Inflammatory macrophage treated with lipopolysaccharide for 1 hour (primary cell): ENCODE measurements at places on chromosomes 5 and 9.

GRCh38 chr9:132183134-132183533 lies 21.3 kb downstream of the NTNG2 start:
- no peak for DNase-seq

GRCh38 chr5:154447089-154447725 lies 1.4 kb downstream of the SAP30L start:
- peak; percentile 32 for DNase-seq

DNA sequence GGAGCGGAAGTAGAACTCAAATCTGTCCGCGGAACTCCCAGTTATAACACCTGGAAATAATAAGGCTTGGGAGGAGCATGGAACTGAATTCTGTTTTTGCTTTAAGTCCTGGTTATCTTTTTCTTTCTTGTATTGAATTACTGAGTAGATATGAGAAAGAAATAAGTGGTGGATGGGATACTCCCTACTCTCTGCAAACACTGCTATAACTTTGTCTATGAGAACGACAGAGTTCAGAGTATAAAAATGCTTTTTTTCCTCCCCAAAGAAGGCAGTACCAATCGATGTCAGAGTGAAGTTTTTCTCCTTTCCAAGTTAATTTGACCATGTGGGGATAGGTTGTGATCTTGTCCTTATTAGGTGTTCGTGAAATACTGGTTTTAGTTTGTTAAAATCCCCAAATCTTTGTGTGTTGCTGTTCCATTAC lies 1.2 kb downstream of the RIC1 start:
- DNase-seq, result no peak

DNA sequence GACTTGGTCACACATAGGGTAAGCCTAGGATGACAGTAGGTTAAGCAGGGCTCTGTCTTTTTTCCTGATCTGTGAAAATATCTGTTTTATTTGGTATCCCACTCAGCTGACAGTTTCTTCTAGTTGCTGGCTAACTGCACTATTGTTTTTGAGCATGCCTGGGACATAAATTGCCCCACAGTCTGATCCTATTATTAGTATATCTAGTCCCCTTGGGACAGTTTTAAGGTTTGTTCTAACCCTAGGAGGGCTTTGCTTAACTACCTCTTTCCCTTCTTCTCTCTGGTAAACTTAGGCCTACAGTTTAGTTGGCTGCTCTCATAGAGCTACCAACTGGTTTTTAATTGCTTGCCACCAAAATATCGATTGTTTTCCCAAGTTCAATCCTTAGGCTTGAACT lies 446.6 kb downstream of the ARHGEF28 start:
- no peak for DNase-seq

DNA sequence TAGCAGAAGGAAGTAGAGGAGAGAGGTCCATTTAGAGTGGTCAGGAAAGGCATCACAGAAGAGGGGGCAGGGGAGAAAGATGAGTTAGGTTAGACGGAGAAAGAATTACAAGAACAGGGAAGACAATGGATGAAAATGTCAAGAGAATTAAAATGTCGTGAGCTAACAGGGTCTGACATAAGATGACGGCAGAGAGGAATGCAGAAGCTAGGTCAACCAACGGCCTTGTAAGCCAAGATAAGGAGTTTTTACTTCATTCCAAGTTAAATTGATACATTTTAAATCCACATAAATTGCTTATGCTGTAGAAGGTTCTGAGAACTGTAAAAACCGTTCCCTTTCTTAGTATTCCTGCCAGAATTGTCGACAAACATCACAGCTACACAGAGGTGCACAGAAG lies 896.9 kb upstream of the DMAC1 start:
- DNase-seq, result no peak

DNA sequence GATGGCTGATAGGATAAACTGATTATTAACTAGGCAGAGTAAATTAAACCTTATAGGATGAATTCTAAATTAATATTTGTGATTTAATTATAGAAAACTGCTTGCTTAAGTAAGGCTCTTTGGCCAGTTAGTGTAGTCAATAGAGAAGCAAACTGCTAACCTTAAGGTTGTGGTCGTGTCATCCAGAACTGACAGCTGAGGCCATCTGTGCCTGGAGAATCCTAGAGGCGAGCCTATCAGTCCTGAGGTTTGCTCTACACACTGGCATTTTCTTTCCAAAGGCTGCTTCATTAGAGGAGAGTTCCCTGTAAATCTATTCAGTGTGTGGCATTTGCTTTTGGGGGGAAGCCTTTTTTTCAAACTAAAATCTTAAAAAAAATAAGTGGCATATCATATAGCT lies 169.2 kb downstream of the MEF2C start:
- DNase-seq, result no peak

DNA sequence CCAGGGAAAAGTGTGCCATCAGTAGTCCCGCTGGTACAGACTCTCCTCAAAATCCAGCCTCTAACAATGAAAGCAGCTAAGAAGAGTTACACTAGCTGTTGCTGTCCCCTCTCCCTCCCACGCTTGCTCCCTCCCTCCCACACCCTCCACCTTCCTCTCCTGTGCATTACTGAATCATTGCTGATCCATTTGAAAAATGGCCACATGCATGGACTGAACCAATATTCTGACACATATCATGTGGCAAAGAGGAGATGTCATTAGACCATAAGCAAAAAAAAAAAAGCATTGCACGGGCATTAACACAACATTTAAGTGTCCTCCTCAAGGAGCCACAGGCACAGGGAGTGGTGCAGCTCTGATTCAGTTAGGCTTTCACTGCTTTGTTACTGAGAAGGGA lies 37.9 kb downstream of the LHFPL2 start:
- no peak for DNase-seq

DNA sequence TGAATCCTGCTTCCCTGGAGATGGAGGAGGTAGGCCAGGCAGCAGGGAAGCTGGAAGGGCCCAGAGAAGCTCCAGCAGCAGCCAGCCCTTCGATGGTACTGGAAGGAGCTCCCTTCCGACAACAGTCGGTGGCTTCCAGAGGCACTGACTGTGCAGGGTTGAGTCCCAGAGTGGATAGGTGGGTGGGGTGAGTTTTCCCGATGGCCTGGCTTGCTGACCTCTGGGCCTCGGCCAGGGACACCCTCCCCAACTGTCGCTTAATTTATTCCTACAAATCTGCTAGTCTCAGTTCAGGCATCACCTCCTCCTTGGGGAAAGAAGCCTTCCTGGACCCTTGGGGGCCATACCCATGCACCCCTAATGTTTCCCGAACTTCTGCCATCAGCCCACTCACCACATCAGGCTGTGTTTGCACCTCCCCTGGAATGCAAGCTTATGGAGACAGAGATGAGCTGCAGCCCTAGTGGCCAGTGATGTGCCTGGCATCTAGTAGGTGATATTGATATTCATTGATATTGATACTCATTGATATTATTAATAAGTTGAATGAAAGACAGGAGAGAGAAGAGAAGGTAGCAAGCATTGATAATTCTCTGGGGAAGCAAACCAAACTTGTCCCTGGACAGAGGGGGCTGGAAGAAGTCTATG lies 104.6 kb upstream of the BOD1 start:
- DNase-seq, result no peak

DNA sequence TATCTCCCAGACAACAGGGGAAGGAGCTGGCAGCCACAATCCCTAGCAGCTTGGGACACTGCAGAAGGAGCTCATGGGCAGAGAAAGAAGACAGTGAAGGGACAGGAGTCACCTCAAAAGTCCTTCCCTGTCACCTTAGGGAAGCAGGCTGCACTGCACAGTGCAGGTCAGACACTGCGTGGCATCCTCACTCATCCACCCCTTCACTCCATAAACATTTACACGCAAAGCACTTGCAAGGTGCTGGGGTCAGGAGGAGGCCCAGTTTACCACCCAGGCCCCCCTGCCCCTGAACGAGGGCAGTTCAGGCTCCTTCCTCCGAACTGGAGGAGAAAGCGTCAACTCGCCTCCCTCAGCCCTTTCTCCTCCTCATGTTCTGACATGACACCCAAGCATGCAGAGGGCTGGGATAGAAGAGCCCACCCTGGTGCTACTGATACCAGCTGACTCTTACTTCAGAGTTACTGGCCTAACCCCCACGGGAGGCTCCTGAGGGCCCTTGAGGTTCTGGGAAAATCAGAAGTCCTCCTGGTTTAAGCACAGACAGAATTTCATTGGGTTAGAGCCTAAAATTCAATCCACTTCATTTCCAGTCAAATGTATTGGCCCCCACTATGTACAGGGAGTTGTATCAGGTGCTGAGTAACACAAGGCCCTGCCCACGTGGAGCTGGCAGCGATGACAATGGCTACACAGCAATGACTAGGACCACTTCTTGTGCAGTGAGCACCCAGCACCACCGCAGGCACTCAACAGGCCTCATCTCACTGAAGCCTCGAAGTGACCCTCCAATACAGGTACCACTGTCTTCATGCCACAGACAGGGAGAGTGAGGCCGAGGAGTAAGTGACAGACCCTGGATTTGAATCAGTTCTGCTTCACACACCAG lies 70.4 kb downstream of the RAPGEF1 start:
- no peak for DNase-seq
